Bronchial smooth muscle cell (primary cell): ENCODE measurements at places on chromosomes 12 and 14. TPM values are rescaled to one million over a fixed set of nuclear protein-coding genes. Genes with fewer than 3 reads are reported as not detected.

ALKBH1 gene
- total RNA-seq, result 6.4 and 7.6 TPM in 2 replicates

TUBA1C gene
- total RNA-seq, result 99.6 and 124 TPM in 2 replicates

CLEC2A gene
- total RNA-seq, result not detected in 2 replicates

MMP14 gene
- 338 and 428 TPM in 2 replicates for total RNA-seq

ADCY6 gene
- 44.8 and 56.3 TPM in 2 replicates for total RNA-seq

CLEC1B gene
- not detected in 2 replicates for total RNA-seq

ANKRD9 gene
- 6.6 and 10.7 TPM in 2 replicates for total RNA-seq

MGAT4C gene
- not detected in 2 replicates for total RNA-seq

OR11H12 gene
- not detected in 2 replicates for total RNA-seq

CCDC177 gene
- 0.09 TPM in 1 of 2 replicates, not detected in the other for total RNA-seq

GAS2L3 gene
- 12.8 and 12.9 TPM in 2 replicates for total RNA-seq

GPR68 gene
- 10.4 and 42.4 TPM in 2 replicates for total RNA-seq
